ENCODE measurements at places on chromosomes 1 and 21.

GRCh38 chr1:156885314-156885713, 8.2 kb upstream of the PEAR1 start:
- DNase-seq: no peak

DNA sequence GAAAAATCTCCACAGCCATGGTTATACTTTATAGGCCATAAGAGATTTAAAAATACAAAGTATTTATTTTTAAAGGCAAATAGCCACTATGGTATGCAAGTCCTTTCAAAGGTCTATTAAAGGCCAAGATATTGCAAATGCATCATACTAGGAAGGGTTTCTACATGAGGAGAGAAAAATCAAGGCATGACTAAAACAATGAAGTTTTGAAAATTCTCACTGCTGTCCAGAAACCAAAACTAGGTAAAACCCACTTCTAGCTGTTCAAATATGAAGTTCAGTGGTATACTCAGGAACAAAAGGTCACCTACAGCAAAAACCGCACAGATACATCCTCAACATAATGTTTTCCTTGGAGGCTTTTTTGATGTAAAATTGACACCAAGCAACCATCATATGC, 75.0 kb downstream of the EPS15 start:
- no peak for DNase-seq

GRCh38 chr1:68128157-68128556, 77.7 kb upstream of the DIRAS3 start:
- DNase-seq: no peak

GRCh38 chr1:74050386-74050785, 147.6 kb downstream of the LRRIQ3 start:
- DNase-seq: no peak

GRCh38 chr1:180652792-180653191, 21.0 kb downstream of the XPR1 start:
- DNase-seq: no peak

DNA sequence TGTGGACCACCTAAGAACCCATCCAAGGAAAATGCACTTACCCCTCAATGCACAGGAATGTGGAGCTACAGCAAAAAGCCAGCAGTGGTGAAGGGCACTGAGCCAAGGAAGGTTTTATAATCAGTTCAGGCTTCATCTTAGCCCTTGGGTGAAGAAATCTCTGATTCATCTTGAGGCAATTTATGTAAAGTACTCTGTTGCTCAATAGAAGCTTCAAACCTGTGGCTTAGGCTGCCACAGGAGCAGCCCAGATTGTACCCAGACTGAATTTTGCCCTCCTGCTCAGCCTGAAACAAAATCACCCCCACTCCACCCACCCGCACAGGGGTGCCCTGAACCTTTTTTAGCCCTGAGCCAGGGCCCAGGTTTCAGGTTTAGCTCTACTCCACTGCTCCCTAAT, at the start of gene S100A12:
TSS of gene S100A12 (minus strand) at position 111 of the 400 bp plus-strand sequence. CDS start 1,029 bp downstream, outside the sequence.
- DNase-seq: no peak

DNA sequence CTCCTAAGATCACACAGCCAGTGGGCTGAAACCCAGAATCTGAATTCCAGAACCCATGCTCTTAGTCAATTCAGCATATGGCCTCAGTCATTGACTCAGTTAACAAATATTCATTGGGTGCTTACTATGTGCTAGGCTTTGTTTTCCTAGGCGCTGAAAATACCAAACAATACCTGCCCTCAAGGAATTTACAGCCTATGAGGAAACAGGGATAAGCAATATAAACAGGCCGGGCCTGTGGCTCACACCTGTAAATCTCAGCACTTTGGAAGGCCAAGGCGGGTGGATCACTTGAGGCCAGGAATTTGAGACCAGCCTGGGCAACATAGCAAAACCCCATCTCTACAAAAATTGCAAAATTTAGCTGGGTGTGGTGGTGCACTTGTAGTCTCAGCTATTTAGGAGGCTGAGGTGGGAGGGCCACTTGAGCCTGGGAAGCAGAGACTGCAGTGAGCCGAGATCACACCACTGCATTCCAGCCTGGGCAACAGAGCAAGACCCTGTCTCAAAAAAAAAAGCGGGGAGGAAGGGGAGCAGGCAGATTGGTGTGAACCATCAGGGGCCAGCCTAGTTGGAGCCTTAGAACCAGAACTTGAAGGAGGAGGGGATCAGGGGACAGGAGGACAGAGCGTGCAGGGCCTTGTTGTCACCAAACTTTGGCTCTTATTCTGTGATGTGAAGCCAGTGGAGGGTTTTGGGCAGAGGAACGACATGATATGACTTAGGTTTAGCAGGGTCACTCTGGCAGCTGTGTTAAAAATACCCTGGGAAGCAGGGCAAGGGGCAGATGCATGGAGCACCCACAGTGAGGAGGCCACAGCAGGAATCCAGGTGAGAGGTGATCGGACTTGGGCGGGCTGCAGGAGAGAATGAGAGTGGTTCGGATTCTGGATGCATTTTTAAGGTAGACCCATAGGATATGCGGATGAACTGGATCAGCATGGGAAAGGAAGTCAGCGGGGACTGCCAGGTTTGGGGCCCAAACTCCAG, 5.8 kb downstream of the TINAGL1 start:
- no peak for DNase-seq

- no peak for DNase-seq
Observed at GRCh38 chr1:91924146-91924545, 25.1 kb upstream of the BRDT start.

- DNase-seq: no peak
Observed at GRCh38 chr1:21089731-21090130, 87.0 kb downstream of the EIF4G3 start.

- DNase-seq: no peak
Observed at GRCh38 chr1:43877101-43877500, 56.5 kb upstream of the ARTN start.

DNA sequence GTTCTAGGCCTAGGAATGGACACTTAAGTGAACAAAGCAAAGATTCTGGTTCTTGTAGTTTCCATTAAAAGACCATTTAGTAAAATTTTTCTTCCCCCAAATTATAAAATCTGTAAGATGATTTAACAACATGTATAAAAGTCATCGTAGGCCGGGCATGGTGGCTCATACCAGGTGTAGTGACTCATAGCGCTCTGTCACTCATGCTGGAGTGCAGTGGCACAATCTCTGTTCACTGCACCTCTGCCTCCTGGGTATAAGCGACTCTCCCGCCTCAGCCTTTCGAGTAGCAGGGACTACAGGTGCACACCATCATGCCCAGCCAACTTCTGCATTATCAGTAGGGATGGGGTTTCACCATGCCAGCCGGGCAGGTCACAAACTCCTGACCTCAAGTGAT, 9.1 kb downstream of the ASPM start:
- no peak for DNase-seq

- no peak for DNase-seq
Observed at GRCh38 chr1:6123083-6123482, 57.0 kb downstream of the CHD5 start.

DNA sequence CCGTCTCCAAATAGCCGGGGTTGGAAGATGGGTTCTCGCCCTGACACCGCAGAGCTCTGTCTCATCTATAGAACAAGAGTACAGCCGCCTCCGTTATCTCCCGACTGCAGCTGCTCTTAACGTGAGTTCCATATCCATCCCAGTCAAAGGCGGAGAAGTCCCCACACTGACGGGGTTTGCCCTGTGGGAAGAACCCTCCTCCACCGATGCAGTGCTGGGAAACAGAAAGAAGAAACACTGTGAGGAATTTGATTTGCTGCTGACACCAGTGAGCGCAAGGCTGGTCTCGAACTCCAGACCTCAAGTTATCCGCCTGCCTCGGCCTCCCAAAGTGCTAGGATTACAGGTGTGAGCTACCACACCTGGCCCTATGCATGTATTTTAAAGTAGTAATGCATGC, 9.5 kb downstream of the ITLN2 start:
- no peak for DNase-seq

- no peak for DNase-seq
Observed at GRCh38 chr1:11704691-11705475, 13.4 kb downstream of the DRAXIN start.

DNA sequence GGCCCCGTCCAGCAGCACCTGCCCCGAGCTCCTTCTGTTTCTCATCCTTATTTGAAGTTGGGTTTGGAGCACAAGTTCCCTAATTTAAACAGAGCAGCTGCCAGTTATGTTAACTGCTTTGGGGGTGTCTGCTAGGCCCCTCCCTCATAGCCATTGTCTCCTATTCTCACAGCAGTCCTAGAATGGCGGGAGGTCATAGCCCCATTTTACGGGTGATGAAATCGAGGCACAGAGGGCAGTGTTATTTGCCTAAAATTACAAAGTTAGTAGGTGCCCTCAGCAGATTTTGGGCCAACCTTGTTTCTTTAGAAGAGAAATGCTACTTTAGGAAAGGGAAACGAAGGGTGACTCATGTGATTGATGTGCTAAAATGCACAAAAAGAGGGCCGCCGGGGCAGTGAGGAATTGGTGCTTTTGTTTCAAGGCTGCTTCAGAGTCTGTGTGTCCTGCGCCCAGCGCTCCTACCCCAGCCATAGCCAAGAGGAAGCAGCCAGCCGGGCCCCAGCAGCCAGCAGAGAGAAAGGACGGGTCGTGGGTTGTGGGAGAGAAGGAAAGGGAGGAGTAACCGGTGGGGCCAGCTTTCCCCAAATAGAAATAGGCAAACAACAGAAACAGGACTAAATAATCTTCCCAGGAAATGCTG, 13.0 kb downstream of the VANGL1 start:
- DNase-seq: no peak

DNA sequence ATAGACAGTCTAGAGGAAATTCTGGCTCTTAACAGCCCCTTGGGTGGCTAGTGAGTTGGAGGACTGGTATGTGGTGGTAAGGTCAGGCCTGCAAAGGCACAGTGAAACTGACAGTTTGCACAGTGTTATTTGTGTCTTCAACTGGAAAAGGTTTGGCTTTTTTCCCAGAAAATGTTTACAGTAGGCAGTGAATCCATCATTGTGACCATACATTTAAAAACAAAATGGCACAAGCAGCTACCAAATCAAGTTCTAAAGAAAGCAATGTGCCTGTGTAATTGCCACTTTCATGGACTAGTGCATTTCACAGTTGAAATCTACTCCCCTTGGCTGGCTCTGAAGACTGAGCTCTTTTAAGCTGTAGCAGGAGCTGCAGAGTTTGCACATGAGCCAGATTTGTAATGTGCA, 24.8 kb downstream of the ATPAF1 start:
- DNase-seq: no peak

DNA sequence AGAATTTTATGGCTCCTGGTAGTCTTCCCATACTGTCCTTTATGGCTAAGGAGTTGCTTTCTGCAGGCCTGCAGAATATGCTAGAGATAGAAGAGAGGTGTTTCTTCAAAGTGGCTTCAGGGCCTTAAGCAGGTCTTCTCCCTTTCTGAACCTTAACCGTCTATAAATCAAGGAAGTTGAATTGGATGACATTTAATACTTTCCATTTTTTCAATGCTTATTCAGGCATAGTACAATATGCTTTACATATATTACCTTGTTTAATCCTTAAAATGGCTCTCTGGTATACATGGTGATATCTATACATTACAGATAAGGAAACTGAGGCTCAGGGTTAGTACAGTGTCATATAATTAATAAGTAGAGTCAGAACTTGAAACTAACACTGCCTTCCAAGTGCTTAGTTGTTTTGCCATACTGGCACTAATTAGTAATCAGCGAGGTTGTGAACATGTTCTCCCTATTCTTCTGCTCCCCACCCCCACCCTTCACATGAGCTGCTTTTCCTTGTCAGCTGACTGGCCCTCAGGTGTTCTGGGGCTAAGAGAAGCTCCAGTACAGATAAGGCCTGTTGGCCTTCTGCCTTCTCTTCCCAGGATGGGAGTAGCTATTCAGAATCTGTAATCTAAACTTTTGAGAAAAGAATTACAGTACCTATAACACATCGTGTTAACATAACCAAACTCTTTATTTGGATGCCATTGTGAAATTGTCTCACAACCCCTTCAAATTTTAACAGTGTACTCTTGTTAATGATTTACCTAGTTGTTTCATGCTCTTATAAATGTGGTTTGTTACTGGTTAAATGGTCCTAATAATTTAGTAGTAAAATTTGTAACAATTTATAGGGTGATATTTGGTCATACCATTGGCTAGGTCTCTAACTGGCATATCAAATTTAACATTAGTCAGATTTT, 13.6 kb downstream of the NFYC start:
- no peak for DNase-seq

DNA sequence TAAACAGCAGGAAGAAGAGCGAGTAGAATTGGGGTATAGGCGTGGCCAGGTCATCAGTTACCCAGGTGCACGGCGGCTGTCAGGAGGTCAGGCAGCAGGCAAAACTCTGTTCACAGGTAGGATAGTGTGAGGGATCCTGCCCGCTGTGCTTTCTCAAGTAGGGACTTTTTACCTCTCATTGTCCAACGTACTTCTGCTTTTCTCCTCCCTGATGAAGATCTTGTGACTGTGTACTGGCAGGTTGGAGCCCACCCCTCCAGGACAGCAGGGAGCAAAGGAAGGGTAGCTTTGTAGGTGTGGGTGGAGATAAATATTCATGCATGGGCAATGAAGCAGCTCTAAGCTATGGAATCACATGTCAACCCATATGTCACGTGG, 373.5 kb downstream of the KIF26B start:
- DNase-seq: no peak

GRCh38 chr21:42230178-42230577, 11.2 kb downstream of the ABCG1 start:
- DNase-seq: no peak

DNA sequence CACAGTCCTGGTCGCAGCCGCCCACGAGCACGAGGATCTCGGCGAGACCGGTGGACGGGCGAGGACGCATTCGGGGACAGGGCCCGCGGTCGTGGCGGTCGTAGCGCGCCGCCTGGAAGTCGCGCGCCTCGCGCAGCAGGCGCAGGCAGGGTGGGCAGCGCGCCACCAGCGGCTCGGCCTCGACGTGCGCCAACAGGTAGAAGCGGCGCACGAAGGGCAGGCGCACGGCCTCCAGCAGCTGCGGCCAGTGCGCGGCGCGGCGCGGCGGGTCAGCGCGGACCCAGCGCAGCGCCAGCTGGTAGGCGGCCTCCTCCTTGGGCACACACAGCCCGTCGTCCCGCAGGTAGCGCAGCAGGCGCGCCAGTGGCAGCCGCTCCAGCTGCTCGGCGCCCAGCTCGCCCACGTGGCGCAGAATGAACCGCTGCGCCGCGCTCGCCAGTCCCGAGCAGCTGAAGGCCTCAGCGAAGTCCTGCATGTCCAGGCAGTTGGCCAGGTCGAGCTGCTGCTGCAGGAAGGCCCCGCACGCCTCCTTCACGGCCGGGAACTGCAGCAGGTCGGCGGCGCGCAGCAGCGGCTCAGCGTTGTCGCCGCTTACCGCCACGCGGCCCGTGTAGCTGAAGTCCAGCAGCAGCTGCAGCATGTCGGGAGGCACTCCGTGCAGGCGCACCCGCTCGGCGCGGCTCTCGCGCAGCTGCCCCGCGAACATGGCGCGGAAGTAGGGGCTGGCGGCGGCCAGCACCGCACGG, 573 bp downstream of the KLHL21 start:
- no peak for DNase-seq

GRCh38 chr1:198620218-198620617, 18.6 kb upstream of the PTPRC start:
- no peak for DNase-seq

GRCh38 chr1:232101231-232101630, 474.6 kb downstream of the DISC1 start:
- DNase-seq: no peak

- no peak for DNase-seq
Observed at GRCh38 chr1:160808289-160808688, 12.3 kb downstream of the LY9 start.
